ENCODE measurements at places on chromosomes 11 and 22.

DNA sequence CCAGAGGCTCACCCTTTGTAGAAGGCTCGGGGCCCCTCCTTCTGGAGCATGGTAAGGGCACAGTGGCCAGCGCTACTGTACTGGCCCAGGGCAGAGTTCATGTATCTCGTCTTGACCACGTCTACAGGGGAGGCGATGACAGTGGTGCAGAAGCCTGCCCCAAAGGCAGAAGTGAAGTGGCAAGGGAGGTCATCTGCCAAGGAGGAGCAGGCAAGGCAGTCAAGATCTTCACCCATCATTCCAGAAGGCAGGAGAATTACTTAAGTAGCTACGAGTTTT, 7.2 kb downstream of the UCP2 start:
- DNase-seq: no peak

- peak; percentile 82 for DNase-seq
Observed at GRCh38 chr11:8871171-8871775, 39.7 kb upstream of the AKIP1 start.

GRCh38 chr22:38266120-38266519, 6.7 kb downstream of the TMEM184B start:
- DNase-seq: no peak

- no peak for DNase-seq
Observed at GRCh38 chr22:28373831-28374230, 305.8 kb downstream of the TTC28 start.

DNA sequence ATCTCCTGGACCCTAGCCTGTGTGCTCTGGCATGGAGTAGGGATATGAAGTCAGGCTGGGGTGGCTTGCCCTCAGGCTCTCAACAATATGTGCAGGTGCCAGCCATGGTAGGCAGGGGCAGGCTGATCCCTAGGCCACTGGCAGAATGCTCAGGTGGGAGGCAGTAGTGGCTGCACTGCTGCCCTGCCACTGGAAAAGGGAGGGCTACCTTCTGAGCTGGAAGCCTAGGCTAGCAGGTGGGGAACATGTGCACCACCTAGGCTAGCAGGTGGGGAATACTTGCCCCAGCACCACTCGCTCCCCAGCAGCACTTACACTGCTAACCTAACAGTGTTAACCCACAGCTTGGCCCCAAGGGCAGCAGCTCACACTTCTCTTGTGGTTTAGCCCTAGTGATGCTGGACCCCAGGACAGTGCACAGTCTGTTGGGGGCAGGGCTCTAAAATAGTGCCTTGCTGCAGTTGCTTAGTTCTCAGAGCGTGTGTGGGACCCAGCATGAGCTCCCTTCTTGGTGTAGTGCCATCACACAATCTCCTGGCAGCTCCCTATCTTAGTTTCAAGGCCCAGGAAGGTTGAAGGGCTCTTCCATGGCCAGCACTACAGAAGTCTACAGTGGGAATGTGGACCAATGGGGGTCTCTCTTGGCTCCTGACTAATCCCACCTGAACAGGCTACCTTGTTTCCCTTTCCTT, 130.8 kb downstream of the FCHSD2 start:
- DNase-seq: no peak

DNA sequence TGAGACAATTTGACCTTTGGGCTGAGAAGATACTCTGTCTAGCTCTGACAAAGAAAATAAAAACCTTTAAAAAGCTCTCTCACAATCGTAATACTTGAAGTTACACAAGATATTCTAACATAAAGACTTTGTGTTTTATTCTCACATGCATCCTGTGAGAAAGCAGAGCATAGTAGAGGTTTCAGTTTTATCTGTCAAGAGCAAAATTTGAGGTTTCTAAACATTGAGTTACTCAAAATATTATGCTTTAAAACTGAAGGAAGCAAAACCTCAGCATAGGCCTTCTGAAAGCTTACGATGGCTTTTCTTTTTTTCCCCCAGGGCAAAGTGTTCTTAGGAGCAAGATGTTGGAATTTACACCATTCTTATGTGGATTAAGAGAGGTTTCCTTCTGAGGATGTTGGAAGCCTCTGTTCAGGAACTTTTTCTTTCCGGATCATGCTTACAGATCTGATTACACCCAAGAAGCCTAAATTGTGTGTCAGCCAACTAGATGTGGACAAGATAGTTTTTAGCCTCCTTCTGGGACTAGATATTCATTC, 15.0 kb upstream of the OR51M1 start:
- no peak for DNase-seq

- no peak for DNase-seq
Observed at GRCh38 chr11:7525424-7525823, 11.6 kb downstream of the PPFIBP2 start.

DNA sequence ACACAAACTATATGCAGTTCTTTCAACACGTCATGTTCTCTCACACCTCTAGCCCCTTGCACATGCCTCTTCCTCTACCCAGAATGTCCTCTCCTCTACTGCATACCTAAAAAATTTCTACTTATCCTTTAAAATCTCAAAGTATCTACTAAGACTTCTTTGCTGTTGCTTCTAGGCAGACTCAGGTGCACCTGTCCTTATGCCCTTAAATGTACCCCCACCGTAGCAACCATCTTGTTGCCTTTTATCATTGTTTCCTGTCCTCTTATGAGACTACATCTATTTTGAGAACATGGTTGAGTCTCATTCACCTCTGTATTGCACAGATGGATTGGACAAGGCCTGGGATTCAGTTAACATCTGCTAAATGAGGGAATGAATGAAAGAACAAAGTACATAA, 134.1 kb downstream of the SERGEF start:
- no peak for DNase-seq

- no peak for DNase-seq
Observed at GRCh38 chr22:27867085-27867952, 51.7 kb downstream of the PITPNB start.

DNA sequence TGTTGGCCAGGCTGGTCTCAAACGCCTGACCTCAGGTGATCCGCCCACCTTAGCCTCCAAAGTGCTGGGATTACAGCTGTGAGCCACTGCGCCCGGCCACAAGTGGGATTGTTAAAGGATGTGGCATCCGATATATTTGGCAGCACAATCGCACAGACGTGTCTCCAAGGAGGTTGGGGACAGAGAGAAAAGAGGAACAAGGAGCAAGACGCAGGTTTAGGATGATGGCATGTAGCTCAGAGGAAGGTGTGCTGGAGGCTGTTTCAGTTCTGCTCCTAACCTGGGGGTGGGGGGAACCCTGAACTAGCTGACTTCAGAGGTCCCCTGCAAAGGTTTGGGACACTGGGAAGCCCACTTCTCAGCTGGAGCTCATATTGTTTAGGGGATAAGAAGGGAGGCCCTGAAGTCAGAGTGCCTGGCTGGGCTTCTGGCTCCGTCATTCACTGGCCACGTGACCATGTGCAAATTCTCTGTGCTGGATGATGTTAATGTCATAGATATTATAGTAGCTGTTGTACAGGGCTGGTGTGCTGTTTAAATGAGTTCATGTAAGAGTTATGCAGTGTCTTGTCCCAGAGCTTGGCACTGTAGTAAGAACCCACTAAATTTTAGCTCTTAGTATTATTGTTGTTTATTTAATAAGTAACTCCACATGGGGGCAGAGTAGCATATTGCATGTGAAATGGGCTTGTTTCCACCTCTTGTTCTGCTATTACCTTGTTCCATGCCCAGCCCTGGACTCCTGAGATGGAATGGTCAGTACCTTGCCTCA, 129.7 kb downstream of the ST3GAL4 start:
- DNase-seq: no peak

GRCh38 chr11:116750070-116750718, 22.6 kb downstream of the BUD13 start:
- DNase-seq: no peak

- DNase-seq: no peak
Observed at GRCh38 chr11:61785837-61786402, 6.5 kb downstream of the TMEM258 start.

DNA sequence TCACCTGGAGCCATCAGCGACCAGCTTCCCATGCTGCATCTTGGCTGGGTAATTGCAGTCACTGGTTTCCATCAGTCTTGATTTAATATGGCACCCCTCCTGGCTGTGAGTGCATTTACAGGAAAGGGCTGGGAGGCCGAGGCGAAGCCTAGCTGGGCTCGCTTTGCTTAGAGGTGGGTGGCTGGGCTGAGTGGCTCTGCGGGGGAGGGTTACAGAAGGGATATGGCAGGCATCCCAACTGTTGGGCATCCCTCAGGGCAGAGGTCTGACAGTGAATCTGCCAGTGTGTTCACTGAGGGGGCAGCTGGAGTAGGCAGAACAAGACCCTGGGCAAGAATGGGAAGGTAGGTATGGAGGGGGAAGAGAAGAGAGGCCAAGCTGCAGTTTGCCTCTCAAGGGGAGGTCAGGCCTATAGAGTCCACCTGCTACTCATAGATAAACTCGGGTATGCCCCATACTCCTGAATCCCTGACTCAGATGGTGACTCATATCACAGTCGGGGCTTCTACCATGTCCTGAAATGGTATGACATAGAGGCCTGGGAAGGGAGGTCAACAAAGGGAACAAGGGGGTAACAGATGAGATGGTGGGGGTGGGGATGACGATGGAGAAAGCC, 77.5 kb upstream of the PHOX2A start:
- DNase-seq: no peak

DNA sequence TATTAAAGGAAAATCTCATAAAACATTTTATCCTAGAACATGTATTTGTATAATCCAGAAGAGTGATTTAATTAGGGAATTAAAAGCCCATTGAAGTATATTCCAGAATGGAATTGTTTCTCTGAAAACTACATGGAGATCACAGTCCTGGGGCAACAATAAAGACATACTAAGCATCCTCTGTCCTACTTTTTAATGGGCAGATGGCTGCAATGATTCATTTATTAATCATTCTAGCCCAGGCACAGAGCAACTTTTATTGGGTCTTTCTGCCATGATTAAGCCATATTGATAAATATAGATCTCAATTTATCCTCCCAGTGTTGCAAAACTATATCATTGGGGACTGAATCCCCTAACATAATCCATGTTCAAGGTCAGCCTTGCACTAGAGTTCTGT, 22.0 kb downstream of the FAM181B start:
- no peak for DNase-seq

GRCh38 chr11:57791321-57792059, 29.9 kb downstream of the CTNND1 start:
- DNase-seq: no peak

GRCh38 chr22:44707752-44708151, 5.7 kb downstream of the PRR5 start:
- no peak for DNase-seq

- no peak for DNase-seq
Observed at GRCh38 chr22:41598891-41599635, 9.4 kb upstream of the PMM1 start.

DNA sequence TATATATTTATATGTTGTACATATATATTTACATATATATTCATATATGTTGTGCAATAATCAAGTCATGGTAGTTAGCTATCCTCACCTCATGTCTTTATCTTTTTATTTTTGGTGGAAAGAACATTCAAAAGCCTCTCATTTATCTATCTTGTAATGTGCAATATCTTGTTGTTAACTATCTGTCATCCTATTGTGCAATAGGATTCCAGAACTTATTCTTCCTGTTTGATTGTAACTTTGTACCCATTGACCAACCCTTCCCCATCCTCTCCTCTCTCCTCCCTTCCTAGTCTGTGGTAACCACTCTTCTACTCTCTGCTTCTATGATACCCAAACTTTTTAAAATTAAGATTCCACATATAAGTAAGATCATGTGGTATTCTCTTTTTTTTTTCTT, 115.6 kb upstream of the PDGFD start:
- DNase-seq: no peak

- DNase-seq: no peak
Observed at GRCh38 chr11:28636566-28636965, 528.4 kb downstream of the METTL15 start.

- DNase-seq: no peak
Observed at GRCh38 chr11:103870821-103871309, 165.6 kb upstream of the DDI1 start.

GRCh38 chr11:21560466-21560975, 632.4 kb upstream of the ANO5 start:
- DNase-seq: no peak

- no peak for DNase-seq
Observed at GRCh38 chr11:35106595-35106994, 32.4 kb upstream of the CD44 start.

DNA sequence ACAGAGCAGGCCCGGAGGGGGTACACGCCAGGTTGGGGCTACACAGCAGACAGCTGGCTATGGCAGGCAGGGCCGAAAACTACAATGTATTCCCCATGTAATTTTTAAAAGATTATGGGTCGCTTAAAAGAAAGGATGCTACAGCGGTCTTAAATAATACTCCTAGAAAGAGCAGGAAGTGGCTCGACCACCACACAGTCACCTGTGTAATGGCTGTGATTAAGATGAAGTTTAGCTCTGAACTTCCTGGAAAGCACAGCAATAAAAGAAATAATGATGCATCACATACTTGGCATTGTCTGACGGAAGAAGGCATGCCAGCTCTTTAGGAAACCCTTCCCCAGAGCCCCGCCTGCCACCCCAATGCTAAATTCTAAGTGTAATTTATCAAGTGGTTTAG, 32.6 kb downstream of the WNT11 start:
- no peak for DNase-seq

GRCh38 chr11:58907780-58908179, 31.5 kb upstream of the GLYATL1 start:
- DNase-seq: no peak

- DNase-seq: no peak
Observed at GRCh38 chr11:66339686-66340483, 3.7 kb upstream of the RIN1 start.

DNA sequence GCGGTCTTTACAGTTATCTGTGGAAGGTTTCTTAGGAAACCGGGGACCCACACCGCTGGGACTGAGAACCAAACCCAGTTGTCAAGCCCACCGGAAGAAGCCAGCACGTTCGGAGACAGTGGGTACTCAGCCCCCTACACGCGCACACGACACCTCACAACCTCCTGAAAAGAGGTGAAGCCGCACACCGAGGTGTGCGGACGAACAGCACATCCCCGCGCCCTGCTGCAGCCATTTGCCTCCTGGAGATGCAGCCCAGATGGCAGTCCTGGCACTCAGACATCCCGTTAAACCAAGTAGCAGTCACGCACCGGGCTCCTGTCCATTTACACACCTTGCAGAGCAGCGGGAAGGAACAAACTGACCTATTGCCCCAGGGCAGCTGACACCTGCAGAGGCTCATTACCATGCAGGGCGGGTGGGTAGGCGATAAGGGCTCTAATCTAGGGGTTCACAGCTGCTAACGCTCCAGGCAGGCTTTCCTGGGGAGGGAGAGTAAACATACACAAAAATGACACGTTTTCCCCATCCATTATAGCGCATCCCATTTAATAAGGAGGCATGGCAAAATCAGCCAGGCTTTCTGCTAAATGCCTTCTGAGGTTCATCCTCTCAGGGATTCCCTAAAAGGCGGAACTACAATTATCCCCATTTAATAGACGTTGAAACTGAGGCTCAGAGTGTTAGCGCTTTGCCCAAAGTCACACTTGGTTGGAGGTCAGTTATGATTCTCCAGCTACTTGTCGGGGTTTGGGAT, 864 bp upstream of the EHBP1L1 start:
- DNase-seq: peak; percentile 45

DNA sequence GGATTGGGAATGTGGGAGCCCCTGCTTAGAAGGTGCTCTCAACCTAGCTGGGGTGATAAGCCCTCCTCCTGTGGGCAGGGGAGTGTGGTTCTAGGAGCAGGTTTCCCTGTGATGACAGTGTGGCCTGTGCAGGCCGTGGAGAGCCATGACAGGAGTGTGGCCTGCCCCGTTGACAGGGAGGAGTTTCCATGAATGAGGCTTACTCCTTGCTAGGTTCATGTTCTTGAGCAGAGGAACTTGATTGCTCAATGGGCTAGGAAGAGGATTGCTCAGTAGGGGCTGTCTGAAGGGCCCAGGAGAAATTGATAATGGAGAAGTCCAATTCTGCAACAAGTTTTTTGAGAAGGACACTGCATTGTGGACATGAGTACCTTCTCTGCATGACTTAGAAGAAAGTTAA, 92.0 kb downstream of the PPP6R3 start:
- no peak for DNase-seq
